Activated CD8-positive, alpha-beta T cell treated with anti-CD3 and anti-CD28 coated beads for 36 hours (primary cell): ENCODE measurements at places on chromosomes 7 and 10.

DNA sequence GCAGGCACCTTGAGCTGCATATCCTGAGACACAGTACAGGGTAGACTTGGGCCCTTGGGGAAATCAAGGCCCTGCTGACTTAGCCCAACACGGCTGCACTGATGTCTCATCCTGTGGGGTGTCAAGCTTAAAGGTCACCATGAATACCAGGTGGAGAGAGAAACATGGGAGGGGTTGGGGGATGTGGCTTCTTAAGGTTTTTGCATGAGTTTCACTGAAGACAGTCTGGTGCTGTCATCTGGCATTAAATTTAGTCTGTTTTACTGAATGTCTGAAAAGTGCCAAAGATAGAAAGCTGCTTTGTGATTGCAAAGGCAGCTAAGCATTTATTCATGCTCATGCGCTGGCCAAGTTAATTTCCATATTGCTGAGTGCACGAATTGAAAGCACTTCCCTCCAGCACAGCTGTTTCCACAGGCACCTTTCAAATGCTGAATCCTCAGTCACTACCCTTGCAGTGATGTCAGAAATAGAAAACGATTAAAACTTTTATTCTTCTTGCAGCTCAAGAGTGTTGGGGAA, 102.1 kb downstream of the OSBPL3 start:
- DNase-seq: peak; percentile 67

GRCh38 chr10:69403519-69403918, 13.2 kb downstream of the TACR2 start:
- no peak for DNase-seq

DNA sequence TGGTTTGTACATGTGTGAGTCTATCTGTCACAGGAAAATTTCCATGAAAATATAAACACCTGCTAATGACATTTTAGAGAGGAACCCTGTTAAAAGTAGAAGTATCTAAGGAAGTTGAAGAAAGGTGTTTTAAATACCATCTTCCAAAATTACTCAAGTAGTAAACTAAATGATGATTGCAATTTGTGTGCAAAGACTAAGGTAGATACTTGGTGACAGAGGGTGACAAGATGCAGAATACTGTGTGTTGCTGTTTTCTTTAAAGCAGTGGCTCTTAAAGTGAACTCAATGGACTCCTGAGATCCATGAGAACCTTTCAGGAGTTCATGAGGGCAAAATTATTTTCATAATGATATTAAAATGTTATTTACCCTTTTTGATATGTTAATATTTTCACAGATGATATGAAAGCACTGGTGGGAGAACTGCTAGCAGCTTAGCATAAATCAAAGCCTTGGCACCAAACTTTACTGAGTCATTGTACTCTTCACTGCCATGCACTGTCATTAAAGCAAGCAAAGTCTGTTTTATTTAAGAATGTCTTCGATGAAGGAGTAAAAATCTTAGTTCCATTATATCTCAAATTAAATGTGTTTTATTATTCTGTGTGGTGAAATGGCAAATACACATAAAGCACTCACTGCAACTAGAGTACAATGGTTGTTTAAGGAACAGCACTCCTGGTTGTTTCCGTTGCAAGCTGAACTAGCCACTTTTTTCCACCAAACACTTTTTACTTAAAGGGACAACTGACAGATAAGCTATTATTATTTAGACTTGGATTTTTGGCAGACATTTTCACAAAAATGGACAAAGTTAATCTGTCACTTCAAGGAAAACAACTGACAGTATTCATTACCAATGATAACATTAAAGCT, 133.7 kb downstream of the LRRN3 start:
- no peak for DNase-seq

GRCh38 chr10:5435328-5435727, 23.0 kb downstream of the NET1 start:
- DNase-seq: no peak

GRCh38 chr10:98235846-98236245, 32.1 kb downstream of the LOXL4 start:
- DNase-seq: no peak

- DNase-seq: no peak
Observed at GRCh38 chr7:69182596-69183467, 415.4 kb upstream of the AUTS2 start.

DNA sequence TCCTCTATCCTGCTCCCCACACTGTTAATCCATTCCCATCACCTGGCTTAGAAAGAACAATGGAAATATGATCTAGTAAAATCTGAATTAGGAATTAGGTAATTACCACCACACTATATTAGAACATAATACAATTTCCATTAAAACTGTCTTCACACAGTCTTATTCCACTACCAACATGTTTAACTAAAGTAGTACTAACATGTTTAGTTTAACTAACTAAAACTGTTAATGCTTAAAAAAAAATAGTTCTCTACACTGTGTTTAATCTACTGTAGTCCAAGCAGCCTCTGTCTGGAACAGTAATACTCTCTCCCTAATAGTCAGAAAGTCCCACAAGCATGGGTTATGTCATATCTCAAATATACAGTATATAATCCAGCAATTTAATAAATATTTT, 150.8 kb downstream of the SGMS1 start:
- no peak for DNase-seq

DNA sequence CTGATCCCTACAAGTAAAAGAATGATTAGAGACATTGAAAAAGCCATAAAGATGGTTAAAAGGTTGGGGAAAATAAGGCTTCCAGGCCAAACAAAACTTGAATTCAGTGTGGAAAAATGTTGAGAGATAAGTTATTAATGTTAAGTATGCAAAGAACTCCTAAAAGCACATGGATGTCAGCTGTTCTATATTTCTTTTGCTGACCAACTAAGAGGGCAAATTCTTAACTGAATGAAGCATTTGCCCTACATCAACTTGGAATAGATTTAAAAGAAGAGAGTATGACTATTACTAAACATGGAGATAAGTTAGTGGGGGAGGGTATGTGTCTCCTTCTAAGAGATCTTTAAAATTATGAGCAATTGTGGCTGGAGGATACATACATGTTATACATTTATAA, 124.8 kb downstream of the KIAA1217 start:
- no peak for DNase-seq

DNA sequence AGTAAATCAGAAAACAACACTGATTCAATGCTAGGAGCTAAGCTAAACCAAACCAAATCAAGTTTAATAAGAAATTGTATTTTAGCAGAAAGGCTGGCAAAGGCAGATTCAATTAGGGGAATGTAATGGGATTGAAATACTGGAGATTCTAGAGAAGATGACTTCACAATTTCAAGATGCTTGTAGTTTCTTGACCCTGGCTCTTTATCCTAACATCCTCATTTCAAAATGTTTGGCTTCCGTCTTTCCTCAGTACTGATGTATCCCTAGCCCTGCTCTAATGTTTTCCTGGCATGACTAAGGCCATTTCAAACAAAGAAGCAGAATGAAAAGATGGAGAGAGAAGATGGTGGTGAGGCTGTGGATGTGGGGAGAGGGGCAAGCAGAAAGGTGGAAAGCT, 2.7 kb upstream of the JCAD start:
- no peak for DNase-seq

GRCh38 chr10:72449941-72450441, 95.3 kb upstream of the DNAJB12 start:
- no peak for DNase-seq

- no peak for DNase-seq
Observed at GRCh38 chr10:114400091-114400490, 4.2 kb downstream of the AFAP1L2 start.

- DNase-seq: no peak
Observed at GRCh38 chr10:95400787-95401186, 110.0 kb upstream of the PDLIM1 start.

DNA sequence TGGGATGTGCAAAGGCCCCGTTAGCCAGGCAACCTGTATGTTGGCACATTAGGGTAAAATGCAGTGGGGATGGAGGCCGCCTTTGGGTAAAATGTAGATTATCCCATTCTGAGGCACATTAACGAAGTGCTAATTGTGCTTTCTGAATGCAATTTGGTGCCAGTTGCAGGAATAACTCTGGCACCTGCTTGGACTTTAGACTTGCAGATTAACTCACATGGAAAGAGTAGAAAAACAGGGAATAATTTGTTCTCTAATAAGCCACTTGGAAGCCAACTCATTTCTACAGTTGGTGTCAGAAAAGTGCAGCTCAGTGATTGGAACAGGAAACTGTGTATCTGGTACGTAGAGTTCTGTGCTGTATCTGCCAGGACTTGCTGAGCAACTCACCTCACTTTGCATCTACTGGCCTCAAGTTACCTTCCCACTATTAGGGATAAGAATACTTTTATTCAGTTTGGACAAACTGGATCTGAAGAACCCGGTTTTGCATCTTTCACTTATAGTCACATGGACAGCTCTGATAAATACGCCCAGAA, 377.4 kb upstream of the PODXL start:
- DNase-seq: no peak

- DNase-seq: no peak
Observed at GRCh38 chr10:89030791-89031190, 40.2 kb downstream of the FAS start.

DNA sequence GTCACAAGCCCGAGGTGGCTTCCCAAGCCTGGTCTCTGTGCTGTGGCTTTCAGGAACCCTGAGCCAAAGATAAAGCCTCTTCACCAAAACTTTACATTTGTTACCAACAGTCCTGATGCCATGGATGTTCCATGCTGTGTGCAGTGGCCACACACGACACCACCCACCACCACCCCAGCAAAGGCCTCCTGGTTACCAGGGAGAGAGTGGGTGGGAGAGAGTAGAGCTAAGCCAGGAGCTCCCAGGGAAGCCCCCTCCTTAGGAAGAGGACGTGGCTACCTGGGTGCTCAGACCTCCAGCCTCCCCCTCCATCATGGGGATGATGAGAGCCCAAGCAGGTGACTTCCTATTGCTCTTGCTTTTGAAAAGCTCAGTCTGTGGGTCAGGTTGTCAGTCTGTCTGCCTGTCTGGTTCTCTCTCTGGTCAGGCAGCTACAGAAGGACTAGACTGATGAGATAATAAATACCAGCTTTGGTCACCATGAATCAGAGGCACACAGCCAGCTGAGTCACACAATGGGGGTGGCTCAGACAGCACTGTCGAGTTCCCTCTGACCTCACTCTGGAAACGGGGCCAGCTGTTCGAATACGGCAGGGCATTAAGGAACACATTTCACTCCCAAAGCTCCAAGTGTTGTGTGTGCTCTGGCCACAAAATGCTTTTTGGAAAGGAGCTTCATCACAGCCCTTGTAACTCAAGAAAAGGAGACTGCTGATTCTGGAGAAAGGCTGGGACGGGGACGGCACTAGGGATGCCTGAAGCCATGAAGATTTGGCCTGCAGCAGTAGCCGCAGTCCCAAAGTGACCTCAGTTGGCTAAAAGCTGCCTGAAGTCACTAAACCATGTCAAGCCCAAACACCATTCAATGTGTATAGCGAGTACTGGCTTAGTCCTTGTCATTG, 166.0 kb downstream of the FANK1 start:
- DNase-seq: no peak

- DNase-seq: no peak
Observed at GRCh38 chr10:117425974-117426566, 50.8 kb upstream of the PDZD8 start.

- DNase-seq: no peak
Observed at GRCh38 chr10:102241032-102241443, 274 bp downstream of the PITX3 start.

GRCh38 chr7:22418251-22419046, 61.5 kb upstream of the RAPGEF5 start:
- DNase-seq: no peak

GRCh38 chr10:28137907-28138880, 139.3 kb upstream of the ODAD2 start:
- no peak for DNase-seq

DNA sequence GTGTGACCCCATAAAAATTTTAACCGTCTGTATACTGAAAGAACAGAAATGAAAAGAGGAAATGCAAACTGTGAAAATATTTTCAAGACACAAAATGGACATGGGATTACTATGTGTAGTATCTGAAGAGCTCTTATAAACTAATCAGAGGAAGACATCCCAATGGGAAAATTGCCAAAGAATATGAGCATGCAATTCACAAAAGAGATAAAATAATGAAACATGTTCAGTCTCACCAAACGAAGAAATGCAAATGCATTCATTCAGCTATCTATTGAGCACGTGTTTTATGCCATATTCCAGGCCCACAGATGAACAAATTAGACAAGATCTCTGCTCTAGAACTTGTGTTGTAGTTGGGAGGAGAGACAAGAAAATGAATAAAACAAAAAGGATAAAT, 63.2 kb downstream of the NHLRC2 start:
- no peak for DNase-seq

DNA sequence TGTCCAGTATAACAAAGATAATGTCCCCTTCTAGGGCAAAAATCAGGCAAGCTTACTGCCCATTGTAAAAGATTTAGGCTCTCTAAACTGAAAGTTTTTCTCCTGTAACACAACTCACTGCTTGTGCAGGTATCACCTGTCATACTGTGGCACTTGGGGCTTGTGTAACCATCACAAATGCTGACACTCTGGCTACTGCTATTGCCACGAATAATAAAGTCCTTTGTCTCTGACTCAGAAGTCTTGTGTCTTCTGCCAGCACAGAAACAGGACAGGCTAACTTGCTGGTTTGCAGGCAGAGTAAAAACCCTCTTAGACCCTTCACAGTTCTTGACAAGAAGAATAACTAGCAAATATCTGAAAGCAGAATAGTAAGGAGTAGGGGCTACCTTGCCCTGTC, 273.9 kb downstream of the RPS24 start:
- DNase-seq: no peak

GRCh38 chr7:2100278-2101208, 132.2 kb downstream of the MAD1L1 start:
- DNase-seq: peak; percentile 73
